ENCODE measurements at places on chromosomes 16 and 17.

DNA sequence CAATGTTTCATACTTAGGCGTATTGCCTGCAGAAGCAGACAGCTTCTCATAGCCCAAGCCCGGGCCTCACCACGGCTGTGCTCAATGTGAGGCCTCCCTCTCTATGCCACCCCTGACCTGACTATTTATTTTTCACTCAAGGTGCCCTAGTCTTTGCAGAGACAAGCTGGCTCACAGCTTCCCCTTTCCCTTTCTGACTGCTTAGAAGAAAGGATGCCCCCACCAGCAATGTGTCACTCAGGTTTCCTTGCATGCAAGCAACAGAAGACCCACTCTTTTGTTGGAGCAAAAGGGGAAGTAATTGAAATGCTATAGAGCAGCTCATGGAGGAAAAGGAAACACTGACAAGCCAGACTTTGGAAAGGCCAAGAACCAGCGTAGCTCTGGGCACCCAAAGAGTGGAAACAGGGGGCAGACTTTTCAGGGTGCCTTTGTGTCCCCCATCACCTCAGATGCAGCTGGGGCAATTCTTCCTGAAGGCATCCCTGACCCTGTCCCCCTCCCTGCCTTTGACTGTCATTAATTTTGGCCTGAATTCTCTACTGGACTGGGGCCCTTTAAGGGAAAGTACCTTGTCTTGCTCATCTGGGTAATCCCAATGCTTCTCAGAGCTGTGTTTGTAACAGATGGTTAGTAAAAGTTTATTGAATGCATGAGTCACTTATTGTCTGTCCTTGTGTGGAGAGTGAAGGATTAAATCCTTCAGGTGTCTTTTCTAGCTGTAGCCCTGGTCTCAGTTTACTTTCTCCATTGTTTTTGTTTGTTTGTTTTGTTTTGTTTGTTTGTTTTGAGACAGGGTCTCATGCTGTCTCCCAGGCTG, 17.8 kb downstream of the RGS9 start:
- no peak for DNase-seq

DNA sequence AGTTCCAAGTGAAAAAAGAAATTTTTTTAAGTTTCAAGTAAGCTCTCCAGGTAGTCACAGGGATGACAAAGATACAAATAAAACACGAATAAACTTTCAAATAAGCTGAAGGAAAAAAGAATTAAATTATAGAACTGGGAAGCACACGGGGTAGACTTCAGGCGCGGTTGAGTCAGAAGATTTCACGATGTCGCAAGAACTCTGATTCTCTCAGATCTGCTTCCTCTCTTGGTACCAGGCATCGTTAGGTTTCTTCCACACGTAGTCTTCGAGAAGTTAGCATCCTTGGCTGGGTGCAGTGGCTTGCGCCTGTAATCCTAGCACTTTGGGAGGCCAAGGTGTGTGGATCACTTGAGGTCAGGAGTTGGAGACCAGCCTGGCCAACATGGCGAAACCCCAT, 784.1 kb upstream of the RBFOX1 start:
- DNase-seq, result no peak

GRCh38 chr16:81879625-81880024, 100.5 kb downstream of the PLCG2 start:
- DNase-seq, result no peak

- no peak for DNase-seq
Measured at GRCh38 chr17:75334723-75335122, 45.5 kb upstream of the SLC25A19 start.

GRCh38 chr17:200586-200985, 19.1 kb upstream of the DOC2B start:
- DNase-seq, result no peak

DNA sequence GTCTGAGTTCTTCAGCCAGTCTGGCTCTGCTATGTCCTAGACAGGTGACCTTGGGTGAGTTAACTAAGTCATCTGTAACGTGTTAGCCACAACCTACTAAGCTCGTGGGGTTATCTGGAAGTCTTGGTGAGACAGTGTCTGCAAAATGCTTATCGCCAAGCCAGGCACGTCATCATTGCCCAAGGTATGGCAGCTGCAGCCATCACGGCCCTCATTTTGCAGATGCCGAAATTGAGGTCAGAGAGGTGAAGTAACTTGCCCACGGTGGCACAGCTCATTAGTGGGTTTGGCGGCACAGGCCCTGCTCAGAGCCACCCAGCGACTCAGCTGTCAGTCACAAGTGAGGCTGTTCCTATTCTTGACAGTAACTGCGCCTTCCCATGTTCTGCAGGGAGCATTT, 79.8 kb downstream of the CMIP start:
- DNase-seq, result no peak

DNA sequence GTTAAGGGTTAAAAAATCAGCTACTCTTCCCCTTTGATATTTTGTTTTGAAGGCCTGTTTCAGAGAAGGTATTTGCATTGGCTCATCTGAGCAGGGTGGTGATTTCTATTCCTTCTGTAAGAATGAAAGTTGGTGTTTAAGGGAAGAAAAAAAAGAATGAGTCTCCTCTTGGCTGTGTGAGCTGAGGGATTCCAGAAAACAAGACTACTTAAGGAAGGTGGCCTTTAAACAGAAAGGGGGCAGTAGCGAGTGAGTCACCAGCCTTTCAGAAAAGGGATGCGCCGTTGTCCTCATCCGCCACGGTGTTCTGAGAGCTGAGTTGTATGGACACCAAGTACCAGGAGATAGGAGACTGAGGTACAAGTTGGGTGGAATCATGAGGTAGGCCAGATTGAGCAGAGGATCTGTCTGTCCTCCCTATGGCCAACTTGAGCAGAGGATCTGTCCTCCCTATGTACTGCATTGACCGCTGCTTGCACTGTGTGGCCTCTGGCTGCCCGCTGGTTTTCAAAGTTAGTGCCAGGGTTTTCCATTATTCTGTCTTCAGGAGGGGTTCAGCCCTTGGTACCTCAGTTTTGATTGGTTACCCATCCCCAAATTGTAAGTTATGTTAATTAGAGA, 8.2 kb downstream of the PRKCA start:
- DNase-seq, result no peak

- DNase-seq, result peak; percentile 29
Measured at GRCh38 chr17:66275651-66276050, 26.8 kb upstream of the PRKCA start.

GRCh38 chr17:16269658-16270057, 52.6 kb downstream of the PIGL start:
- DNase-seq, result no peak

DNA sequence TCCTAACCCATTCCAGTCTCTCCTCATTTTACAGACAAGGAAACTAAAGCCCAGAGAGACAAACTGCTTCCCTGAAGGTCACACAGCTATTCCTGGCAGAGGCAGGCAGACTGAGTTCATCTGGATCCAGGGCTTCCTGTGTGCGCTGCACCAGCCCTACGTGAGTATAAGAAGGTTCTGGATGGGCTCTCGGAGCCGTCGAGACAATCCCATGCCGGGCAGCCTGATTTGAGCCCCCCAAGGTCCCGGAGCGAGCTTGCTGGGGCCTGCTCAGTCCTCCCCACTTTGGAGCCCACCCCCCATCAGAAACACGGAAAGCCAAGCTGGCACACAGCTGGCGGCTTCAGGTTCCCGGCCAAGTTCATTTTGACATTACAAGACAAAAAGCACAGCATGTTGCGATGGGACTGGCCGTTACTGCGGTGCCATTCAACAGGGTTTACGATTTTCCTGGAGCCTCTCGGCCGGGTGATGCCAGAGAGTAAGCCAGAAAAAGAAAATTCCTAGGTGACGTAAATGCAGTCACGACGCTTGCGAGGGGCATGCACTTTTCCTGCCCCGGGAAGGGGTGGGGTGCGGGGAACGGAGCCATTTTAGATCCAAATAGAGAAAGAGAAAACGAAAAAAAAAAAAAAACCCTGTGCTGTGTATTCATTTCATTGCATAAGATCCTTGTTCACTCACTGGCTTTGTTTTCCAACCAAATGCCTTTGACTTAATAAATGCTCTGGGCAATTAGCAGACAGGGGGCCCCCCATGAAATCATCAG, 167.1 kb upstream of the FOXF1 start:
- no peak for DNase-seq

DNA sequence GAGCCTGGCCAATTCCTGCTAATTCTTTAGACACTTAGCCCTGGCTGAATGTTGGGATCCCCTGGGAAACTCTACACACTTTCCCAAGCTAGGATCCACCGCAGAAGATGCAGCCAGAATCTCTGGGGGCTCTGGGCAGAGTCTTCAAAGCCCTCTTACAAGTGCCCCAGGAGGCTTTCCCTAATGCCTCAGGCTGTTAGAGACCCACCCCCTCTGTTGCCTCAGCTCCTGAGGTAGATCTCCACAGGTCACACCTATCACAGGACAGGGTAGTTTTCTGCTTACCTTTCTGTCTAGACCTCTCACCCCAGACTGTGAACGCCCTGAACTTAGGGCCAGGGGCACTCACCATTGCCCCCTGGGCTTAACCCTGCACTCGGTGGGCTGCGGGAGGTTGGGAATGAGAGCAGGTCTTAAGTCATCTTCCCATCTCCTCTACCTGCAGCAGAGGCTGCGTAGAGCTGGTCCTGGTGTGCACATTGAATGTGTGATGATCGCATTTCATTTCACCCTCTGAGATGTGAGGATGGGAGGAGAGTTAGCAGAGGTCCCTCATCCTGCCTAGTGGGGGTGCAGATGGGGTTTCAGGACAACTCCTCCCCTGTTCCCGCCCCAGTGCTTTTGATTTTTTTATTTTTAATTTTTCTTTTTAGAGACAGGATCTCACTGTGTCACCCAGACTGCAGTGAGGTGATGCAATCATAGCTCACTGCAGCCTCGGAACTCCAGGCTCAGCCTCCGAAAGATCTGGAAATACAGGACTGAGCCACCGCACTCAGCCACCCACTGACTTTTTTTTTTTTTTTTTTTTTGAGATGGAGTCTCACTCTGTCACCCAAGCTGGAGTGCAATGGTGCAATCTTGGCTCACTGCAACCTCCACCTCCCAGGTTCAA, 89.0 kb upstream of the LHX1 start:
- no peak for DNase-seq

DNA sequence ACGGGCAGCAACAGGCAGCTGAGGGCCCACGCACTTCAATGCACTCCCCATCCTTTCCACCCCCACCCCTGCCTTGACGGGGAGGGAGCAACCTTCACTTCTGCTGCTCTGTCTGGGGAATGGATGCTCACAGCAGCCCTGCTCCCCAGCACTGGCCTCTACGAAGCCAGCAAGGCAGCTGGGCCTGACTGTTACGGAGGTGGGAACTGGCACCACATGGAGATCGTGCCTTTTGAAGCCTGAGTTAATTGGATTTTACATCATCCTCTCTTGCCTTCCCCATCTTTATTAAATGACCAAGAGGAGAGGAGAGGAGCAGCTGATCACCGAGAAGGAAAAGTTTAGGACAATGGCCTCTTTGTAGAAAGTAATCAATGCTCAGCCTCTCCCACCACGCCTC, 187.0 kb upstream of the RPL38 start:
- no peak for DNase-seq

DNA sequence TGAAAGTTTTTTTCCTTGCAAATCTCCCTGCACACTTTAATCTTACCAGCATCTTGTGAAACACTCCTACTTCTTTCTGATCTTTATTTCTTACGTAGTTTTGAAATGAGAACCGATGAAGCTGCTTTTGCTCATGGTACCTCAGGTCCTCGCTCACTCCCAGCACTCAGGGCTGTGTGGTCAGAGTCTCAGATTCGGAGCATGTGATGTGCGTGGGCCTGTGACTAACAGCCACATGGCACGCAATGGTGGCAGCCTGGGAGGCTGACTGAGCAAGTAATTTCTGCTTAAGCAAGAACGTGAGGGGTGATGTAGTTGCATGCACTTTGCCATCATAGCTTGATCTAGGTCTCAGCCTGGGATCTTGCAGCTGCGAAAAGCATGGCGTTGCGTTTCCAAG, 624.3 kb downstream of the MAF start:
- DNase-seq, result no peak

DNA sequence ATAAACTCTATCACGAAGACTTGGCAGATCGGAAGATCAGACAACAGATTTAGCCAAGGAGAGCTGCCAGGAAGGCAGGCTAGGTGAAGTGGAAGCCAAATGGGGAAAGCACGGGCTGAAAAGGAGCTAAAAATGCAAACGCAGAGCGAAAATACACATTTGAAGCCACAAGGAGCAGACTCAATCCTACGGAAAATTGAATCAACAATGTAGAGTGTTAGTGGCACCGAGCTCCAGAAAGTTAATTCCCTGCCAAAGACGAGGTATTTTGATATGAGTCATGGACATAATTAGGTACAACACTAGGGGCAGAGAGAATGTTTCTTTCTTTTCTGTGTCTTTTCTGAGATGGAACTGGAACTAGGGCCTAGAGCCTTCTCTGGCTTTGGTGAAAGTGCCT, 20.7 kb downstream of the GSG1L start:
- DNase-seq, result no peak

- DNase-seq, result no peak
Measured at GRCh38 chr16:65671071-65671470, 549.2 kb upstream of the CDH11 start.

- no peak for DNase-seq
Measured at GRCh38 chr16:3770530-3770929, 53.2 kb upstream of the TRAP1 start.

DNA sequence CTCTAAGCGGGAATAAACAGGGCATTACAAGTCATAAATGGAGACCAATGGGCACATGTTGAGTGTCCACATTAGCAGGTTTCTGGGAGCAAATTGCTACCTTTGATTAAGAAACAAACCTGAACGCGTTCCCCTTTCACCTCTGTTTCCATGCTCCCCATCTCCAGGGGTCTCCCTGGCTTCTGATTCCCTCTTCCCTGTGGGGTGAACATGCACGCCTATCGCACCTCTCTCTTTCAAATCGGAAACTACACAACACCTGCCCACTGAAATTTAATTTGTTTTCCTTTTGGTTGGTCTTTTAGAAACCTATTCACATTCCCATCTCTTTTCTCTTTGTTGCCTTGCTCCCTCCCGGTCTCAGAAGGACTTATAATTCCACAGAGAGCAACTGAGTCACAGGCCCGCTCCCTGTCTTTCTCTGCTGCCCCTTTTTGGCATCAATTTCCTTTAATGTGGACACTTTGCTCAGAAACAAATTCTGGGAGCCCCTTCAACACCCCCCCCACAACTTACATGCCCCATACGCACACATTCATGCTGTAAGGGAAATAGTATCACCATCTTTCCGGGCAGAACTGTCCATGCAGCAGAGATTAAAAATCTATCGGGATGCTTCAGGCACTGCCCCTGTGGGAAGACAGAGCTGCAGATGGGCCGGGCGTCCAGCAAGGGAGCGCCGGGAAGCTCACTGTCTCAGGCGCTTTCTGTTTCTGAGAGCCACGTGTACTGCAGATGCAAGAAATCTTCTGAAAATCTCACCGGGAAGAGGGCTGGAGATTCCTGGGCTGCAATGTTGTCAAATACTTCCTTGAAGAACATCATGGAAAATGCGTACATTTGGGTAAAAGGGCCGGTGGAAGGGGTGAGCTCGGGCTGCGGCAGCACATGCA, 7.2 kb upstream of the FOXF1 start:
- DNase-seq, result no peak

DNA sequence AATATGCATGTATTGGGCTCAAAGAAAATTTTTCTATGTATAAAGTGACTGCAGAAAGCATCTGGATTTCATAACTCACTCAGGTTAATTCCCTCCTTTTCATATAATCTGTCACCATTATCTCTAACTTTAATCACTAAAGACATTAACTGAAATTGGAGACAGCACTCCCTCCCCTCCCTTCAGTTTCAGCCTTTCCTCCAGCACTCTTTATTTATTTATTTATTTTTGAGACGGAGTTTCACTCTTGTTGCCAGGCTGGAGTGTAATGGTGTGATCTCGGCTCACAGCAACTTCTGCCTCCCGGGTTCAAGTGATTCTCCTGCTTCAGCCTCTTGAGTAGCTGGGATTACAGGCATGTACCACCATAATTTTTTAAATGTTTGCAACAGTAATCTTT, 43.1 kb downstream of the CDH8 start:
- DNase-seq, result no peak

GRCh38 chr17:50495918-50496317, 12.3 kb upstream of the MYCBPAP start:
- no peak for DNase-seq
